ENCODE measurements at places on chromosomes 2 and 18.

DNA sequence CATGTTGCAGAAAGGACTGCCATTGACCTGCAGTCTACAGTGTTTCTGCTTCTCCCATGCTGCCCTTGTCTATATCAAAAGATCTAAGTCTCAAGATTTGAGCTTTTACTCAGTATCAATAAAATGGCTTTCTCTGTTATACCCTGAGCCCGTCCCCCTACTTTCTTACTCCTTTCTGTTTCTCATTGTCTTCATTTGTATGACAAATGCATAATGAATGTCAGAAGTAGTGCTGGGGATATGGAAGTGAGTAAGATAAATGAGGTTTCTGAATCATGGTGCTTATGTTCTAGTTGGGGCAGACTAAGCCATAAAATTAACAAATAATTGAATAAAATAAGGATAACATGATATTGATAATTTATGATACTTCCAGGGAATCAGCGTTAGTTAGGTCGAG lies 128.6 kb downstream of the PARD3B start:
- peak; percentile 73 for DNase-seq

GRCh38 chr18:31506024-31506742 lies 8.2 kb downstream of the DSG2 start:
- DNase-seq: no peak

- DNase-seq: no peak
These were observed 62.8 kb downstream of the SMIM21 start for GRCh38 chr18:75364512-75365253.

DNA sequence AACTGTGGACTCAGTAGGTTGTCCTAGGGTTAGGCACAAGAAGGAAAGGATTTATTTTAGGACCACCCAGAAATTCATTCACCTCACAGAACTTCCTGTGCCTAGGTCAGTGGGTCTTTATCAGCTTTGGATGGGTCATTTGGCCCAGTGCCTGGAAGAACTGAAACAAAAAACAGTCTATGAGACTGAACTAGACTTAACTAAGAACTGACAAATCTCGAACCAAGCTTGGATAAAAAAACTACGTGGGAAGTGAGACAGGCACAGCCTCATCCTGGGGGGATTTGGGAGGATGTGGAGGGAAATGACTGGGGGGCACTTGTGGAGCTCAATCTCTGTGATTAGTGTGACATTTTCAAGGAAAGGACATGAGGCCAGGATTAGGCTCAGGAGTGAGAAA lies 2.3 kb upstream of the OST4 start:
- no peak for DNase-seq

DNA sequence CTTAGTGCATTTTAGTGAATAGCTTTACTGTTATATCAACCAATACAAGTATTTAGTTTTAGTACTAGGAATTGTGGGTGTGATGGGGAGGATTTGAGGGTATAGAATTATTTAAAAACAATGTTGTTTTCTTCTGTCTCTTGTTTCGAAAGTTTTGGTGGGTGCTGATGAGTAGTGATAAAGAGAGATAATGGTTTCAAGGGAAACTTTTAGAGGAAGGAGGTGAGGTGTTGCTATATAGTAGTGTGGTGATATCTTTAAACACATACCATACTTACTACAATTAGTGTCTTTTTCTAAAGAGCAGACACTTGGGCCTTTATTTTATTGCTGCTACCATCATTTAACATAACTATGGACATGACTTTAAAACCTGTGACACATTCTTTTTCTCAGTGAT lies 10.5 kb downstream of the IMPACT start:
- DNase-seq: no peak

- no peak for DNase-seq
These were observed 550.3 kb upstream of the TNP1 start for GRCh38 chr2:217409949-217410680.

DNA sequence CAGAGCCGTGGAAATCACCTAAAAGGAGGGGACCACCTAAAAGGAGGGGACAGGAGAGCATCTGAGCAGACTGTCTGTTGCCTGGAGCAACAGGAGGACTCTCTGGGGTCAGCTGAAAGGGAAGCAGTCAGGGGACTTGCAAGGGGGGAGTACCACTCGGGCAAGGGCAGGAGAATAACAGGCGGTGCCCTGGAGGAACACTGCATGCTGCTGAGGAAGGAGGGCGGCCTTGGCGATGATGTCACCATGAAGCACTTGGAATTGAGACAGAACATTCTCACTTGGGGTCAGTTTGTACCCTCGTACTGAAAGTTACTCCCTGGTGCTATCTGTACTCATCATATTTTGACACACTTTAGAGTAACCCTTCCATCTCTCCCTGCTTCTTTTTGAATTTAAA lies 18.4 kb downstream of the SIX3 start:
- no peak for DNase-seq

DNA sequence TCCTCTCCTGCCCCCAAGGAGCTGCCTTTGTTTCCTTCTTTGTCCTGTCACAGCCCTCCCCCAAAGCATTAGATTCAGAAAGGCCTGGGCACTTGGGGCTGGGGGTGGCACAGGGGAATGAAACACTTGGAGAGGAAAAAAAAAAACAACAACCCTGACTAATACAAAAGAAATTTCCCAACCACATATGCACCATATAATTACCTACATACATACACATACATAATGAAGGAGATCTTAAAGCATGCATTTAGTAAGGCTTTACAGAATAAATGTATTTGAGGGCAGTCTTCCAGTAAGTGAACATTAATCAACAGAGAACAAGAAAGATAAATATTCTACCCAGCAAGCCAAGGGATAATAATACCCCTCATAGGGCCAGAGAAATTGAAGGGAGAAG lies 70.0 kb upstream of the PPP1CB start:
- no peak for DNase-seq

- no peak for DNase-seq
These were observed 232.8 kb downstream of the NYAP2 start for GRCh38 chr2:225632351-225632750.

- no peak for DNase-seq
These were observed 12.3 kb downstream of the B3GNT2 start for GRCh38 chr2:62208074-62208757.

DNA sequence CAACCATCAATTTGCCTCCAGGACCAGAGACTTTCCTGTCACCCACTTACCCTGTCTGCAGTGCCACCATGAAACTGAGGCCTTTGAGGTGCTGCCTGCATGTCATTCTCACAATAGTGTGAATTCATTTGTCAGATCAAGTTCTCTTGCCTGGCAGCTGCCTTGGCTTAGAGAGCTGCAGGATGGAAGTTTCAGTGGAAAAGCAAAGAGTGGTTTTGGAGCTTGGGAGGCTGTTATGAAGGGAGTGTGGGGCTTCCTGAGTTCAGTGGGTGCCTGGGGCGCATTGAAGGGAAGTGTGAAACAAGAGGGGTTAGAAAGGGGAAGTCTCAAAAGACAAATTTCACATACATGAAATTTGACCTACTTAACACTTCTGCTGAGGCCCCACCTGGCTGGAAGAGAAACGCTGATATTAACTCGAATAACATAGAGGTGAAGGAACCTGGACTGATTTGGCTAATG lies 7.9 kb upstream of the LBH start:
- no peak for DNase-seq

DNA sequence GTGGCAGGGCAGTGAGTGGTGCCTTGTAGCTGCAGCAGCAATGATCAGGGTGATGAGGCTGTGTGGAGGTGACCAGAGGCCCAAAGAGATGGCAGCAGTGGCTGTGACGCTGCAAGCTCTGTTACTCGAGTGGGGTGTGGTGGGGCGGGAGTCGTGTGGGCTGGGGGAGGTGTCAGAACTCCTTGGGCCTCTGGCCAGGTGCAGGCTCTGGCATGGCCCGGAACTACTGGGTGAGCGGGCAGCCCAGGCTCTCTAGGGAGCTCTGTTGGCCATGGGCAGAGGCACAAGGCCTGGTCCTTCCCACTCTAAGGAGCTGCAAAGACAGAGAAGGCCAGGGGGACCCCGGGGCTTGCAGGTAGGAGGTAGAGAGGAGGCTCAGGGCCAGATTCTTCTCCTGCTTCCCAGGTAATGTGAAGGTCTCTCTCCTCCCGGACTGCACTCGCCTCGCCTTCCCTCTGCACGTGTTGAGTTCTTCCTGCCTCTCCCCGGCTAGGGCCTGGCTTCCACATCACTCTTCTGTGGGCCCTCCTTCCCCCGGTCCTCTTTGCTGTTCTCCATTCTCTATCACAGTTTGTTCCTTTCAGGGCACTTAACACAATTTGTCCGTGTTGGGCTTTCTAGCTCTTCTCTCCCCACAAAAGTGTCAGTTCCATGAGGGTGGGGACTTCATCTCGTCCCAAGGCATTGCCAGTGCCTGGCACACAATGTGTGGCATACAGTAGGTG lies 114.8 kb downstream of the MCFD2 start:
- DNase-seq: no peak

- no peak for DNase-seq
These were observed 209.4 kb downstream of the SP3 start for GRCh38 chr2:173755798-173756197.

- no peak for DNase-seq
These were observed 509 bp upstream of the CYS1 start for GRCh38 chr2:10080536-10081304.

DNA sequence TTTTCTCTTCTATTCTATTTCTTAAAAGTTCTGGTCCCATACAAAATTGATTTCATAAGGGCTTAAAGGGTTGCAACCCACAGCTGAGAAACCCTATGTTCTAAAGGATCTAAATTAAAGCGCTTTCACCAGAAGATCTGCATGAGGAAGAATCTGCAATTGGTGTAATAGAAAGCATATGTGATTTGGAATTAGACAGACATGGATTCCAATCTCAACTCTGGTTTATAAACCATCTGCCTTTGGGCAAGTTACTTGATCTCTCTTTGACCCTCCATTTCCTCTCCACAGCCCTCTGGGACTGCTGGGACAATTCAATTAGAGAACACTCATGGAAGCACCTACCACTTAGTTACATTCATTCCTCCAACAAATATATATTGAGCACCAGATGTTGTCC lies 178.7 kb downstream of the ANTXR1 start:
- no peak for DNase-seq

DNA sequence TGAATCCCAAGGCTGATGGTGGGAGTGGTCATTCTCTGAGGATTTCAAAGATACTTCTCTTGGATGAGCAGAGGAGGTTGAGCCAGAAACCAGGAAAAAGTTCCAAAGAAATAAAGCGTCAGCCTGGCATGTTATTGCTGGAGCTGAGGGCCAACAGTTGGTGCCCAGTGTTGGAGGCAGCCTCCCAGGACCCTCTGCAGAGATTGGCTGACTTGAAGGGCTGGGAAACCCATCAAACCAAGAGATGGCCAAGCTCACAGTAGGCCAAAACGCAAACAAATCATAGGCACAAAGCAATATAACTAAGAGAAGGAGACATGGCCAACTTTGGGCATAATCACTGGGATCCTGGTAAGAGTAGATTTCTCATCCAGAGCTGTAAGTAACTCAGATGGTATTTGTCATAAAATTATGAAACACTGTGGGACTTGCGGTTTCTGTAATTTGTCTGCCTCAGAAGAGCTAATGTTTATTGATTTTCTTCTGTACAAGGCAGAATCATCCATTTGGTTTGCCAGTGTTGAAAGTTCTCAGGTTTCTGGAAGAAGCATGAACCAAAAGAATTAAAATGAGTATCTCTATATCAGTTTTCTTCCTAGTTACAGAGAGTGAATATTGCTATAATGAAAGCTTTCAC lies 108.3 kb downstream of the ATL2 start:
- DNase-seq: no peak

DNA sequence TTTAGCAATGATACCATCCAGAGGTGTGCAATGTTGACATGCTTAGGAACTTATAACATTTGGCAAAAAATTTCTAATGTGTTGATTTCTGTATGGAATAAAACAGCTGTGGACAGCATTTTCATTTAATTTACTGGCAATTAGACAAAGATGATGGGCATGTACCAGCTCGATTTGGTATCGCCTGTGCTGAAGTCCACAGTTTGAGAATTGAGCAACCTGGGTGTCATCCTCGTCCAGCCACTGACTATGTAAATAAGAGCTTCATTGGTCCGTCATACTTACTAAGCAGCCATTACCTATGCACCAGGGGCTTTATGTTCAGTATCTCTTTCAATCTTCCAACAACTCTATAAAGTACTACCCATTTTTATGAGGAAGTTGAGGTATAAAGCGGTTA lies 24.6 kb upstream of the ACAA2 start:
- no peak for DNase-seq

DNA sequence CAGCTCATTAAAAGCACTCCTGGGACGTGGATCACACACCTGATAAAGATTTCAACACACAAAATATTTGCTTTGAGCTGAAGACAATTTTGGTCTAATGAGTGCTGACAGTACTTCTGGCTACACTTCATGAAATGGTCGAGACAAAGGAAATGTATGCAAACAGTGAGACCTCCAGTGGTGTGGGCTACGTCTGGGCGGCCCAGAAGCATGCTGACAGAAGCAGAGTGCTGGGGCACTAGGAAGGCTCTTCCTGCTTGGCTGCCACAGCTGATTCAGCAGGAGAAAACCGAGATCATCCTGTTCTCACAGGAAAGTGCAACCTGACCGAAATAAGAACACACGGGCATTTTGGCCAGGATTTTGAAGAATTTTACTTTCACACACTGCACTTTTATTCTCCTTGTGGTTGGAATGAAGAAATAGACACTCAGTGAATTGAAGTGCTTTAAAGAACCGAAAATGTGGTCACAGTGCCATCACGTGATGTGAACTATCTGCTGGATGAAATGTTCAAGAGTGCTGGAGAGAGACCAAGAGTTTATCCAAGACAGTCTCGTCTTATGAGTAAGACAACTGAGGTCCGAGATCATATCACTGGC lies 149.5 kb downstream of the CCBE1 start:
- DNase-seq: no peak

DNA sequence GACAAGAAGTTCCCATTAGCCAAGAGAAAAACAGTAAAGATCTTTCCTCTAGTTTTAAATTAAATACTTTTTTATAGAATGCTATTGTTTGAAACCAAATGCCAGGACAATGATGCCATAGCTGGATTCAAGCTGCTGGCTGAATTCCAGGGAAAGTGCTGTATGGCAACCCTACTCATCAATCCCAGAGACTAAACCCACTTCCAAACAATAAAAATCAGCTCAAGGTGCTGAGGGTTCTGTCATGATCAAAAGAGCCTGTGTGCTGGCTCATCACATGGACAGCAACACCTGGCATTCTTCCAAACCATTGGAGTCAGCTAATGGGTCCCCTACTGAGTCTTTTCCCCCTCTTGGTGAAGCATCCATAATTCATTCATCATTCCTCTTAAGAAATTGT lies 53.7 kb upstream of the PARD3B start:
- DNase-seq: peak; percentile 60

DNA sequence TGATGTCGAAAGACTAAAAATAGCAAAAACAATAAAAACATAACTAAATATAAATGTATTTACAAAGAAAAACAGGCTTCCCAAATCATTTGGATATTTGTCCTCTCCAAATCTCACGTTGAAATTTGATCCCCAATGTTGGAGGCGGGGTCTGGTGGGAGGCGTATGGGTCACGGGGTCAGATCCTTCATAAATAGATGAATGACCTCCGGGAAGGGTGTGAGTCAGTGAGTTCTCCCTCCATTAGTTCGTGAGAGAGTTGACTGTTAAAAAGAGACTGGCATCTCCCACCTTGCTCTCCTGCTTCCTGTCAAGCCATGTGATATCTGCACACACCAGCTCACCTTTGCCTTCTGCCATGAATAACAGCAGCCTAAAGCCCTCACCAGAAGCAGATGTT lies 703.0 kb downstream of the TMEM182 start:
- no peak for DNase-seq
